ENCODE measurements at places on chromosomes 2 and 18. TPM values are rescaled to one million over a fixed set of nuclear protein-coding genes. Genes with fewer than 3 reads are reported as not detected.

DNA sequence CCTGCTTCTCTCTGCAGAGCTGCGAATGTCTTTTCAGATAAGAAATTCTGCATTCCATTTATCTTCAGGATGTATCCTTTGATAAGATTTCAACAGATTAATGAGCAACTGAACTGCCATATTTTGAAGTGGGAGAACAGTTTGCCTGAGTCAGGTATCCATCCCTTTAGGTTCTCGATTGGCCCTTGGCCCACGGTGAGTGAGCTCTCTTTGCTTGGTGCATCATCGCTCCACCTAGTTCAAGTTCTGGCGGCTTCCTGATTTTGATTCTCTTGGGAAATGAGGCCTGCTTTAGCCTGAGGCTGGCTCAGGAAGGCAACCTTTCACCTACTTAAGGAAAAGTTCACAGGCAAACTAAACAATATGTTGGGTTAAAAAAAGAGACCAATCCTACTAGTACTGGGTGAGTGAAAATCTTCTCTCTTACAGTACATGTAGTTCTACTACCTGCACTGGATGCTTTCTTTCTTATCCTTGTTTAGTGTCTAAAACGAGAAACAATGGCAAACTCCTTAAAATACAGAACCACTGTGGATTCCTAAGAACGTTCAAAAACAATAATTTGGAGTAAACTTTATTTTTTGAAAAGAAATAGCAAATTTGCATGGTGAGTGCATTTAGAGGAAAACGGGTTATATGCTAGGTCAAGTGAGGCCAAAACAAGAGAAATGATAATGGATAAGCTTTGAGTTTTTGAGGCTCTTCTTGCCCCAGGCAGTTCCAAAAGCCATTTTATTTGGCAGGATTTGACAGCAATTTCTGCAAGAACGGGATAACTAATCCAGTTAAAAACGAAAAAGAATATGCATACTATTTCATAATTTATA is 837 bp upstream of the ACSL3 start:
- no peak for DNase-seq
- peak overlapping the region; percentile 89 for H3K4me3 ChIP-seq
- peak overlapping the region; percentile 87 for H3K27ac ChIP-seq
- peaks cover 3% of the 10 kb centered on the region for H3K36me3 ChIP-seq

DNA sequence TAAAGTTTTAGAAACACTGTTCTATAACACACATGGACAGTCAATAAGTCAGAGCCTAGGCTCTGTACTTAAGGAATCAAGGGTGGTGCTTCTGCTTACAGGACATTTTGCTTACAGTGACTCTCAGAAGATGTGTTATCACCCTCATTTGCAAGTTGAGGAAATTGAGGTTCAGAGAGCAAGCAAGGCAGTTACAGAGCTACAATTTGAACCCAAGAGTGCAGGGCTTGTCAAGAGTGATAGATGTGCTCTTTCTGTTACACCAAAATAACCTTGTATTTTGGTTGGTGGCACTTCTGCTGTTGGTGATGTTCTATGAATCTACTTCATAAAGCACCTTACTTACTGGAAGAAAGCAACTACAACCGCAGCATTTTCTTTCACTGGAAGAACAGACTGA is 170.2 kb downstream of the THADA start:
- peaks cover 4% of the 10 kb centered on the region for H3K36me3 ChIP-seq
- H3K4me3 ChIP-seq = peak overlapping the region; percentile 16
- peaks cover 38% of the 10 kb centered on the region for H3K4me1 ChIP-seq
- no peak overlapping the region for H3K27ac ChIP-seq

DNA sequence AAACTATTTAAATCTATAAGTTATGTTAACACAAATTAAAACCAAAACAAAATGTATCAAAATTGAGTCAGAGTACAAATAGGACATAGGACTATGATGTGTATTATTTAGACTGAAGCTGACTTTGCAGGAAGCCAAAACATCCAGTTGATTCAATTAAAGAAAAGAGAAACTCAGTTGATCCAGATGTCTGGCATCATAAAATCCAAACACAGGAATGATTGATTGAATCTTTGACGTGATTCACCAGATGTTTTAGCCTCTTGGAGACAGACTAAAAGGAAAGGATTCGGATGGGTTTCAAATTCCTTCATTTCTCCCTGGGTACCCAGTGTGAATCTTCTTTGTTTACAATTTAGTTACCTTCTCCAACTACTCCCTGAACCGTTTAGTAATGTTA is 272.9 kb downstream of the IRS1 start:
- no peaks in the 10 kb centered on the region for H3K36me3 ChIP-seq
- no peaks in the 10 kb centered on the region for H3K27me3 ChIP-seq
- no peak overlapping the region for H3K27ac ChIP-seq
- no peak for DNase-seq
- no peak overlapping the region for H3K4me3 ChIP-seq

DNA sequence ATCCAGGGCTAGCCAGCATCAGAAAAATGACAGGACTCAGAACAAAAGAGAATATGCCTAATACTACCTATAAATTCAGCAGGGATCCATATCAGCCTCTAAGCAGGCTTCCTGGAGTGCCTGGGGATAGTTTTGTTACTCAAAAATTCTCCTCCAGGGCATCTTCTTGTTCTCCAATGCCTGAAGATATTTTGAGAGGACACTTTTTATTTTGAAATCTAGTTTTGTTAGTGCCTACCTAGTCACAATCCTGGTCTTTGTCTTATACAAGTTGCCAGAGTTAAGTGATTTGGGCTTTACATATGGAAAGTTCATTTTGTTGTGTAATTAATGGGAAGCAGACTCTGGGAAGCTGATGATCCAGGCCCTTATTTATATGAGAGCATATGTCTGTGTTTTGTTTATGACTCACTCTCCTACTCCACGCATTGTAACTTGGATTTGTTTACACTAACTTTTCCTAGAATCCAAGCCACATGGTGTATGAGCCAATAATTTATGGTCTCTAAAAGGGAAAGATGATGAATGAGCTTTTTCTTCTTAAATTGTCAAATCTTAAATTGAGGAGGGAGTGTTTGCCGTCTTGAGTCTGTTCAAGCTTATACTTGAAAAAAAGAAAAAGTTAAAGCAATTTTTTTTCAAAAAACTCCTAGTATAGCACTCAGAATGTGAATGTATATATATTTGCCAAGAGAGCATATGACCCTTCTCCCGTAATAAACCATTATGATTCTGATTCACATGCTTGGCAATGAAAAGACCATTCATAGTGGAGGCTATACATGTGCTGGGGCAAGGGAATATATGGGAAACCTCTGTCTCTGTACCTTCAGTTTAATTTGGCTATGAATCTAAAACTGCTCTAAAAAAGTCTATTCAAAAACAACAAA is 370.3 kb downstream of the SETBP1 start:
- H3K27me3 ChIP-seq = no peaks in the 10 kb centered on the region
- no peaks in the 10 kb centered on the region for H3K4me1 ChIP-seq
- DNase-seq = no peak
- no peaks in the 10 kb centered on the region for H3K36me3 ChIP-seq
- H3K4me3 ChIP-seq = no peak overlapping the region

DNA sequence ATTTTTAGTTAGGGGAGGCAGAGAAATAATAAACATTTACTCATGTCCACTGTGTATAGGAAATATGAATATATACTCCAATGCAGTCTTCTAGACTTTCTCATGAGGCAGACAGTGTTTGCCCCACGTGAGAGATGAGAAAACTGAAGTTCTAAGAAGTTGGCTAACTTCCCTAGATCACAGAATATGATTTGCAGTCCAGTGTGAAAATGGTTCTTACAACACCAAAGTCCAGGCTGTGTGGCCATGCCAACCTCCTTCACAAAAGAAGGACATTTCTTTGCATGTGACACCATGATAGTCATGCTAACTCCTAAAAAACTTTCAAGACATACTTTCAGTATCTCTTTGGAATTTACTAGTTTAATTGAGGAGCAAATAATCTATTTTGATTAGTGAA is 143.7 kb downstream of the IRS1 start:
- no peaks in the 10 kb centered on the region for H3K36me3 ChIP-seq
- no peaks in the 10 kb centered on the region for H3K27me3 ChIP-seq
- H3K4me3 ChIP-seq = no peak overlapping the region
- H3K27ac ChIP-seq = no peak overlapping the region

DNA sequence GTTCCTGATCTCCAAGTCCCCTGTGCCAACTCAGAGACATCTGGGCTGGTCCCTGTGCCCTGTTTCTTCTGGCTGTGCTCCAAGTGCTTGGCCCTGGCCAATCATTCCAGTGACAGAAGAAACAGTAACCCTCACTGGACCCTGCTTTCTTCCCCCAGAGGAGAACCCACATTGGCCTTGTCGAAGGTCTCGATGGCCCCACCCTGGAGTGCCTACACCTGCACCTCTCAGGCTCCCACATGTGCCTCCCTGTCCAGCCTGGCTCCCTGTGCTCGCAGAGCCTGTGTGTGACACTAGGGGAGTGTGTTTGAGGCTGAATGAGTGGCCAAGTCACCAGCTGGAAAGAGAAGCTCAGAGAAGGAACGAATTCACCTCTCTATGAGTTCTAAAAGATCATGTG is 5.9 kb upstream of the MAL start:
- H3K27ac ChIP-seq = no peak overlapping the region
- no peak for DNase-seq
- no peaks in the 10 kb centered on the region for H3K27me3 ChIP-seq
- no peak overlapping the region for H3K4me3 ChIP-seq

ACVR1 gene
- total RNA-seq = 28.3 TPM
